ENCODE measurements at places on chromosomes 4 and X. TPM values are rescaled to one million over a fixed set of nuclear protein-coding genes. Genes with fewer than 3 reads are reported as not detected.

- no peak for DNase-seq
- H3K4me3 ChIP-seq, result no peak overlapping the region
- H3K36me3 ChIP-seq, result no peaks in the 10 kb centered on the region
These were observed 177.3 kb upstream of the ETNPPL start for GRCh38 chr4:108940149-108940548.

Gene PDGFRA
- not detected for total RNA-seq

DNA sequence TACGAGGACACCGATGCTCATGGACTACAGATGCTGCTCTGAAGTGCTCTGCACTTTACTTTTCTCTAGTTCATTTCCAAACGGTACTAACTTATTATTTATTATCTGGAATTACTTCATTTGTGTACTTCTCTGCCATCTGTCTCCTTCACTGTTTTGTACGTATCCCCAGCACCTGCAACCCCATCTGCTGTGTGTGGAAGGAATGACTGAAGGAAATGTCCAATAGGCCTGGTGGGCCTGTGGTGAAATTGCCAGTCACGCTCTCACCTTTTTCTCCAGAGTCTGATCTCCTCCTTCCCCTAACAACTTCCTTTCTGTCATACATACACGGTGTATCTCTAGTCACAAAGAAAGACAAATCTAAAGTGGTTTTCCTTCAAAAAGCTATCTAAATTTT lies 12.9 kb downstream of the TMEM154 start:
- no peaks in the 10 kb centered on the region for H3K27me3 ChIP-seq
- DNase-seq, result no peak
- peaks cover 21% of the 10 kb centered on the region for H3K4me1 ChIP-seq
- H3K4me3 ChIP-seq, result no peak overlapping the region
- H3K27ac ChIP-seq, result no peak overlapping the region

Gene SHROOM4
- total RNA-seq, result not detected

Gene TLR2
- total RNA-seq, result 1.8 TPM

All from activated CD8-positive, alpha-beta T cell treated with anti-CD3 and anti-CD28 coated beads for 36 hours (primary cell).